Activated CD4-positive, alpha-beta T cell treated with anti-CD3 and anti-CD28 coated beads for 4 hours (primary cell): ENCODE measurements at places on chromosomes 6 and 20.

DNA sequence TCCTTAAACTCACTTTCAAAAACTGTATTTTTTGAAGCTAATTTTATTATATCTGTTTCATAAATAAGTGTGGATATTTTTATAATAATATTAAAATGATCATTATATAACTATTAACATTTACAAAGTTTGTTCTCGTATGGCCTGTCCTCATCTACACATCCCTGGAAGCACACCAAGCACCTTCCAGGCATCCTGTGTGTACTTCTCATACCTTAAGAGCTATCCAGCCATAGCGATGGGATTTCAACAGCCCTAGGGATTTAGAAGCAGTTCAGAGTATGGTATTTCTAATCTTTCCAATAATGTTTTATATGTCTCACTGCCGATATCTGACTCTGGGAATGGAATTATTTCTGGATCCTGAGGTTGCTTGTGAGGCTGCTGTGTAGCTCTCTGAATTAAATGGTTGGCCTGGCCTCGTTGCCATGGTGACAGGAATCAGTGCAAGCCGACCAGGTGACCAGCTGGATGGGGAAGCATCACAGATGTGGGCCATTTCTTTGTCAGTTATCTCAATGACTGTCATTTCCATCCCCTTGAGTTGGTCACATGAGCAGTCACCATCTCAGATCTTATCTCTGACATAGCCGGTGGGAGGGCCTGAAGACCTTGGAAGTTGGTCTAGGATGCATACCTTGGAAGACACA, 265.2 kb upstream of the RIN2 start:
- DNase-seq = no peak

GRCh38 chr6:14442242-14442641, 324.7 kb downstream of the CD83 start:
- no peak for DNase-seq

DNA sequence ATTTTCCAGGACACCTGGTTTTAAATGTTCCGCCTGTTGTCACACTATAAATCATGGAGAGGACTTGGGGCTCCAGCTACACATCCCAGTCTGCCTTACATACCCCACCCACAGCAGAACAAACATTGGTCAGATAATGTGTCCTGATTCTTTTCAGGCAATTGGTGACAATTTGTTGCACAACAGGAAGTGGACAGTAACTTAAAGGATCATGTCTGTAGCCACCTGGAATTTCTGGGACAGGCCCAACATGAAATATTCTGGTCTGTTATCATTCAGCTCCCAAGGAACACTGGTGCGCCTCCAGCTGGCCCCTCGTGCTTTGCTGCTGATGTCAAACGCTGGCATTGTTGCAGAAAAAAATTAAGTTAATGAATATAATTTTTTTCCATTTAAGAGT, 117.2 kb downstream of the SOBP start:
- no peak for DNase-seq

DNA sequence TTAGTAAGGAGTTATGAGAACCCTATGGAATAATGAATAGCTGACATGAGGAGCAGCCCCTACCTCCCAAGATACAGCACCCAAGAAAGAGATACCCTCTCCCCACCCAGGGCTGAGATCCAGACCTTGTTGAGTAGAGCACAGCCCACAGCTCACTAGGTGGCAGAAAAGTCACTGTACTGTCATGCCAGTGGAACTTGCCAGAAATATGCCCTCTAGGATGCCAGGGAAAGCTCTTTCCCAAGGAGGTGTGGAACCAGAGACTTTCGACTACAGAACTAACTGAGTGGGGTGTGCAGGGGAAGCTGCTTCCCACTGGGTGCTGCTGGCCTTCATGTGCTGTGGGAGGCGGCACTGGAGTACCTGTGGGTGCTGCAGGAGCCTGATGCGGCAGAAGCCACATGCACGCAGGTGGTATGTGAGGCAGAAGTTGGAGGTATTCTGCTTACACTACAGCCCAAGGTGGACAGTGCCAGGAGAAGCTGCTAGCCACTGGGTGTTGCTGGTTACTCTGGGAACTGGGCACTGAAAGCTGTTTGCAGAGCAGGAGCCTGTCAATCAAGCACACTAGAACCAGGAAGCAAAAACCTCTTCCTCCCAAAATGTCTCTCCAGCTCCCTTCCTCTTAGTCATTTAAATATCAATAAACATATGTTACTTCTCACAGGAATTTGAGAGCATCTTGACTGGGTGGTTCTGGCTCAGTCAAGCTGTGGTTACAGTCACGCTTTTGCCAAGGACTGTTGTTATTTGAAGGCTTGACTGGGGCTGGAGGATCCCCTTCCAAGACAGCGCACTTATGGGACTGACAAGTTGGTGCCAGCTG, 17.8 kb downstream of the ARMC12 start:
- DNase-seq = no peak
